ENCODE measurements at places on chromosomes 13 and 19.

GRCh38 chr19:18908917-18909619 is 10.1 kb downstream of the COPE start:
- DNase-seq = no peak

- peak; percentile 80 for DNase-seq
These were observed 1.5 kb upstream of the PNPLA6 start for GRCh38 chr19:7533925-7534480.

- DNase-seq = no peak
These were observed 838 bp upstream of the MYADM start for GRCh38 chr19:53866865-53867224.

- no peak for DNase-seq
These were observed 35.4 kb downstream of the ZNF787 start for GRCh38 chr19:56085571-56086275.

DNA sequence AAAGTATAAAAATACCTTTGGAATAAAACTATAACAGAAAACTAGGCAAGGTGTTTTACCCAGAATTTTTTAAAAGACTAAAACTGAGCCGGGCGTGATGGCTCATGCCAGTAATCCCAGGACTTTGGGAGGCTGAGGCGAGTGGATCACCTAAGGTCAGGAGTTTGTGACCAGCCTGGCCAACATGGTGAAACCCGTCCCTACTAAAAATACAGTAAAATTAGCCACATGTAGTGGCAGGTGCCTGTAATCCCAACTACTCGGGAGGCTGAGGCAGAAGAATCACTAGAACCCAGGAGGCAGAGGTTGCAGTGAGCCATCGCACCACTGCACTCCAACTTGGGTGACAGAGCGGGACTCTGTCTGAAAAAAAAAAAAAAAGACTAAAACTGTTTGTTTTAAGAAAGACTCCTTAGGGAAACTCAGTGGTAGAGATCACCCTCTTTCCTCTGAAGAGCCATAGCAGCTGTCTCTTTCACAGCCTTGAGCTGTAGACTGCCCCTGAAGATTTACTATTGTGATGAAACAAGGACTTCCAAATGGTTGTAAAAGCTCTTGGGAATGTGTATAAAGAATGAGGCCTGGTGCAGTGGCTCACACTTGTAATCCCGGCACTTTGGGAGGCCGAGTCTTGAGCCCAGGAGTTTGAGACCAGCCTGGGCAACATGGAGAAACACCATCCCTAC is 14.7 kb upstream of the KCTD4 start:
- DNase-seq = no peak
